ENCODE measurements at places on chromosomes 6 and 20. TPM values are rescaled to one million over a fixed set of nuclear protein-coding genes. Genes with fewer than 3 reads are reported as not detected.

The TREM1 gene
- 0.52 TPM for total RNA-seq

GRCh38 chr6:45586216-45587171 lies 208.8 kb upstream of the SUPT3H start:
- no peak for DNase-seq

The VGLL2 gene
- total RNA-seq: 0.75 TPM

DNA sequence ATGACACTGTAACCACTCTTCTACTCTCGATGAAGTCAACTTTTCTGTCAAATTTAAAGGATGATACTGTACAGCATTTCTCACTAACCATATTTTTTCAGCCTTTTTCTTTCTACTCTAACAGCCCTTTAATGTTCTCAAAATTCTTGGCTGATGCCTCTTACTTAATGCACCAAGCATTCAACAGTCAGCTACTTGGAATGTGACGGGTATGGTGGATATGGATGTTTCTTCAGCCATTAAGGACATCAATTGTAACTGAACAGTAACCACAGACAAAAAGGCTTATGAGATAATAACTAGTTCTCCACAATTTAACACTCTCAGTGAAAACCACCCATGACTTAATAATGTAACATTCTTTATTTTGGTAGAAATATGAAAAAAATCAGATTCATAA lies 467.2 kb upstream of the ZNF337 start:
- peak; percentile 93 for DNase-seq

The PLN gene
- not detected for total RNA-seq

GRCh38 chr6:62013719-62014118 lies 272.3 kb downstream of the KHDRBS2 start:
- DNase-seq: no peak

DNA sequence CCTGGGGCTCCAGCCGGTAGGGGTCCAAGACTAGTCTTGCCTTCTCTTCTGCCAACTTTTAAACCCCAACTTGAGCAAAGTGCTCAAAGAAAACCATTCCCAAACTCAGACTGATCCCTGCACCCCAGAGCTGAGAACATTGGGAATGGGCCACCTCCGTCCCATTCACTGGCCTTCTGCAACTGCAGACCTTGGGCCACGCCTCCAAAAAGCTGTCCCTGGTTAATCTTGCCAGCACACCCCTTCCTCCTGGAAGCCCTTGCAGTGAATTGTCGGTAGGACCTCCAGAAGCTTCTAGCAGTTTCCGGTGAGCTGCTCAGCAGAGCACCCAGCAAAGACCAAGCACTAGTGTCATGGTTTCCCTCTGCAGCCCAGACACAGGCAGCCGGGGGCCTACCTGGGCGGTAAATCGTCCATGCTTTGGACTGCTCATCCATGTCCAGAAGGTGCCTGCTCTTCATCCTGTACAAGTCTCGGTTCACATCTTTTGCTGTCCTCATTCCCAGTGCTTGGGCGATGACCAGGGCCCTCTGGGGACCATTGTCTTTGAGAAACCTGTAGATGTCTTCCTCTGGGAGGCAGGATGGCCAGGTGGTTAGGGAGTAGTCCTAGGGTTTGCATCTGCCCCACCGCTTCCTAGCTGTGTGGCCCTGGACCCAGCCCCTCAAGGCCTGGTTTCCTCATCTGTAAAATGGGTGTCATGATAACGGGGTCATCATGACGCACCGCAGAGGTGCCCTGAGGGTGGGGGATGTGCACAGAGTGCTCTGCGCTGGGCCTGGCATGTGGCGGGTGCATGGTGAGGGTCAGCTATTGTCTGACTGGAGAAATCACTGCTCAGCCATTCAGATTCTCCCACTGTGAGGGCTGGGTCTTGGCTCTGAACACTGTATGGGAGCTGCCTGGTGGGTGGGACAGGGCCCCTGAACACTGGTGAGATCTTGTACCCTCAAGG lies 5.5 kb downstream of the ZBP1 start:
- no peak for DNase-seq

GRCh38 chr6:66771626-66772025 lies 1064.6 kb upstream of the EYS start:
- no peak for DNase-seq

GRCh38 chr6:74597840-74598239 lies 608.0 kb downstream of the COL12A1 start:
- DNase-seq: no peak

DNA sequence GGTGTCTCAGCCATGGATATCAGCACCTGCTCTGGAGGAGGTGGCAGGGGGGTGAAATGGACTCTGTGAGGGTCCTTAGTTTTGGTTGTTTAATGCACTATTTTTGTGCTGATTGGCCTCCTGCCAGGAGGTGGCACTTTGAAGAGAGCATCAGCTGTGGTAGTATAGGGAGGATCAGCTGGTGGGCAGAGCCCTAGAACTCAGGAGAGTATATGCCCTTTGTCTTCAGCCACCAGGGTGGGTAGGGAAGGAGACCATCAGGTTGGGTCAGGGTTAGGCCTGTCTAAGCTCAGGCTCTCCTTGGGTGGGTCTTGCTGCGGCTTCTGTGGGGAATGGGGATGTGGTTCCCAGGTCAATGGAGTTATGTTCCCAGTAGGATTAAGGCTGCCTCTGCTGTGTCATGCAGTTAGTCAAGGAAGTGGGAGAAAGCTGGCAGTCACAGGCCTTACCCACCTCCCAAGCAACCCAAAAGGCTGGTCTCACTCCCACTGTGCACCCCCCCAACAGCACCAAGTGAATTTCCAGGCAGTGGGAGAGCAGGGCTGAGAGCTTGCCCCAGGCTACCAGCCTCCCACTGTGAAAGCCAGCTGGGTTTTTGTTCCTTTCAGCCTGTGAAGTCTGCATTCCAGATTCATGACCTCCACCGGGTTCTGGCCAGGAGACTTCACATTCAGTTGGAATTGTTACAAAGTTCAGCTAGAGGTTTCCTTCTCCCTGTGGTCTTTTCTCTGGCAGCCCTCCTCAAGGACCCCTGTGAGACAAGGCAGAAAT lies 5.7 kb upstream of the OSTM1 start:
- no peak for DNase-seq

The BACH2 gene
- total RNA-seq: not detected

GRCh38 chr20:31987744-31988143 lies 19.8 kb downstream of the XKR7 start:
- DNase-seq: peak; percentile 5

GRCh38 chr6:32168807-32169591 lies 4.6 kb downstream of the EGFL8 start:
- peak; percentile 18 for DNase-seq

GRCh38 chr20:44475372-44475693 lies 341 bp upstream of the TTPAL start:
- no peak for DNase-seq

DNA sequence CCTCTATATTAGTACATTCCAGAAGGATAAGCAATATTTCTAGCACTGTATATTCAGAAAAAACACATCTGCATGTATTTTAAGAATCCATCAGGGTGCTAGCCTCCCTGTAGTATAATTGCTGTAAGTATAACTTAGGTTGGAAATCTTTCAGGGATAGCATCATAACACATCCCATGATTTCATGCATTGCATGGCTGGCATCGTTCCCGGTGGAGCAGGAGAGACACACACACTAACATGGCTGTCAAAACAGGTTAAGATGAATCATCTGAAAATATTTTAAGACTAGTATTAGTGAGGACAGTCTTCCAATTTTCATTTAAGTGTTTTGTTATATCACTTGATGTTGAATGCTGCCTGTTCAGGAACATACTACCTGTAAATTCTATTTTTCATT lies 32.1 kb upstream of the CENPW start:
- peak; percentile 91 for DNase-seq
